ENCODE measurements at places on chromosomes 7 and 10.

- DNase-seq, result no peak
Measured at GRCh38 chr7:34655384-34655783, 2.6 kb upstream of the NPSR1 start.

DNA sequence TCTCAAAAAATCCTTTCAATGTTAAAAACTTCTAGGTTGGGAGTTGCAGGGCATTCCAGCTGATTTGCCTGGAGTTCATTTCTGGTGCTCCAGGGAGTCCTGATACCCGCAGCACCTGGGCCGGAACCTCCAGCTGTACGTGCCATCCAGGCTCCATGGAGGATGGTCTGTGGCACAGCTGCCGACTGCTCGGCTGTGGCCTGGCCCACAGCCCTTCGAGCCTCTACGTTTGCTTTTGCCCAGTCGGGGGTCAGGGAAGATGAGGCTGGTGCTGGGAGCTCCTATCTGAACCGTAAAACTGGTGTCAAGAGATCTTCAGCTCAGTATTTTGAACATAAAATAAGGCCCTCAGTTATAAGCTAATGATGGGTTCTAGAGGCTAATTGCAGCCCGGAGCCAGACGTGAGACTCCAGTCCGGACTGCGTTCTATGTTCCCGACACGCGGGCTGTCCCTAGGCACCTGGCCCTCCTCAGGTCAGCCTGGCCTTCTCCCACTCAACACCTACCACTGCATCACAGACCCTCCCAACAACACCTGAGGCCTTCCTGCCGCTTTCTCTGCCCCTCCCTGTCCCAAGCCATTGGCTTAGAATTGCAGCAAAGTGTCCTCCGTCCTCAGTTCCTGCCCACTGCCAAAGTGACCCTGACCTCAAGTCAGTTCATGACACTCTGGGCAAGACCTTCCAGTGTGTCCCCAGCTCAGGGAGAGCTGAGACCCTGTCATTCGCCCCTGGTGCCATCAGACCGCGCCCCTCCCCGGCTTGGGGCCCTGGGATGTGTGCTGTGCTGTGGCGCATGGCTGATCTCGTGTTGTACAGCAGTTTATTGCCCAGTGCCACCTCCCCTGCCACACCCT lies 64.2 kb upstream of the DNAJB6 start:
- DNase-seq, result no peak

GRCh38 chr7:101332026-101332425 lies 10.4 kb upstream of the IFT22 start:
- DNase-seq, result no peak

DNA sequence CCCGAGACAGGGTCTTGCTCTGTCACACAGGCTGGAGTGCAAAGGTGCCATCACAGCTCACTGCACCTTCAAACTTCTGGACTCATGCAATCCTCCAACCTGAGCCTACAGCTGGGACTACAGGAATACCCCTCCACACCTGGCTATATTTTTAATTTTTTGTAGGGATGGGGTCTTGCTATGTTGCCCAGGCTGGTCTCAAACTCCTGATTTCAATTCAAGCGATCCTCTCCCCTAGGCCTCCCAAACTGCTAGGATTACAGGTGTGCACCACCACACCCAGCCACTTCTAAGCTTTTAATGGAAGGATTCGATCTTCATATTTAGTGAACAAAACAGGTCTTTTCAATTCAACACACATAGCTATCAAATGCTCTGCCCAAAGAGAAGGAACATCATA lies 29.7 kb downstream of the FZD9 start:
- DNase-seq, result no peak

GRCh38 chr7:77393954-77394353 lies 22.2 kb downstream of the GSAP start:
- DNase-seq, result no peak

DNA sequence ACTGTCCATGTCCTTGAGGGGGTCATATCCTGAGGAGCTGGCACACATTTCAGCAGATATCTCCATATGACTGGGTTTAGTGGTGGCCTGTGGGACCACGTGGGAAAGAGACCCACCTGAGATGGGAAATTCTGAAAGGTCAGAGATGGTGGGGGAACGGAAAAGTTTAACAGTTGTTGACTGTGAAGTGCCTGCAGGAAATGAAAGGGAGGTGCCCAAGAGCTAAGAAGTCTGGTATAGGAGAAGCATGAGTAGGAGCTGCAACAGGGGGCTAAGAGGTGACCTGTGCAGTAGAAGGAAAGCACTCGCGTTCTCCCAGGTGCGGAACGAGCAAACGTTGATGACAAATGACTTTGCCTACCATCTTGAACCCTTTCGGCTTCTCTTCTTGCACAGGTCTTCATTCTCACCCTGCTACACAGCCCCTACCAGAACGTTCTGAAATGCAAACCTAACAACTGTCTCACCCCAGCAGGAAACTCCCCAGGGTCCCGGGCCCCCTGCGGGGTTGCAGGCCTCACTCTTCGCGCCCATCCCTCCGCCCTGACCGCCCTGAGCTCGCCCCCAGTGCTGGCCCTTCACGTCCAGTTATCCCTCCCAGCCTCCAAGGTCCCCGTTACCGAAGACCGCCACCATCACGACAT lies 9.8 kb upstream of the FXYD4 start:
- no peak for DNase-seq
